ENCODE measurements at places on chromosomes 16 and 17.

DNA sequence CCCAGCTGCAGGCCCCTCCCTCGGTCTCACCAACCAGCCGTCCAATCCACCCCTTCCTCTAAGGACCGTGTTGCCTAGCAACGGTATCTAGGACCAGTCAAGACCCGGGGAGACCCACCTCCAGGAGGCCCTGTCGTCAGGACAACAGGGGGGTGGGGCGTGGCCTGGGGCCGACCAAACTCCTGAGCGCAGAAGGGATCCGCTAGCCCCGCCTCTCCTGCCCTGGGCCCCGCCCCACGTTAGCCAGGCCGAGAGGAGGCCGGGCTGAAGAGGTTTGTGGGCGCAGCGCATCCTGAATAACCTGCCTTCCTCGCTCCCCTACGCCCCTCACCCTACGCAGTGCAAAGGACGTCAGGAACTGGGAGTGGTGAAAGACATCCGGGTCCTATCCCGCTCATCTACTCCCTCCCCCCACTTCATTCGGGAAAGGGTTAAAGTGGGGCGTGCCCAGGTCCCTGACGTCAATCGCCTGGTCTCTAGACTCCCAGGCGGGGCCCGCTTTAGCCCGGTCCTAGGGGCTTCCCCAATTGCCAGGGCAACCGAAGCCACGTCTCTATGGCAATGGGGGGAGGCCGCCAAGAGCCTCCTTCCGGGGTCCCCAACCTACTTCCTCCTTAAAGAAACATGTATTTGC lies 14.7 kb downstream of the DLG4 start:
- peak; percentile 74 for DNase-seq

DNA sequence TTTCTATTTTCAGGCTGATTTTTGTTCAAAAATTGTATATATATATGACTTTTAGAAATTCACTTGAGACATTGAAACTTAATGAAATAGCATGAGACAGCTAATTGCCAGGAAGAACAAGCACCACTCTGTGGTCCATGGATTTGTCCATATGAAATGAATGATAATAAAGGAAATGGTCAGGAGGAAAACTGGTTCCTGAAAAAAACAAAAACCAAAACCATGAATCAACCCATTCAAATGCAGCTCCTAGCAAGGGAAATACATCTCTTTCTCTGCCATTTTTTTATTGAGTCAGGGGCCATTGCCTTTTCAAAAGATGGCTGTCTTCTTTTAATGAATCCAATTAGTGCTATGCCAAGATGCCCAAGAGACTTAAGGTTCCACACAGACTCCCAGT lies 230.7 kb downstream of the SLC39A11 start:
- DNase-seq = no peak

GRCh38 chr17:1643999-1644492 lies 1.5 kb downstream of the SCARF1 start:
- no peak for DNase-seq

DNA sequence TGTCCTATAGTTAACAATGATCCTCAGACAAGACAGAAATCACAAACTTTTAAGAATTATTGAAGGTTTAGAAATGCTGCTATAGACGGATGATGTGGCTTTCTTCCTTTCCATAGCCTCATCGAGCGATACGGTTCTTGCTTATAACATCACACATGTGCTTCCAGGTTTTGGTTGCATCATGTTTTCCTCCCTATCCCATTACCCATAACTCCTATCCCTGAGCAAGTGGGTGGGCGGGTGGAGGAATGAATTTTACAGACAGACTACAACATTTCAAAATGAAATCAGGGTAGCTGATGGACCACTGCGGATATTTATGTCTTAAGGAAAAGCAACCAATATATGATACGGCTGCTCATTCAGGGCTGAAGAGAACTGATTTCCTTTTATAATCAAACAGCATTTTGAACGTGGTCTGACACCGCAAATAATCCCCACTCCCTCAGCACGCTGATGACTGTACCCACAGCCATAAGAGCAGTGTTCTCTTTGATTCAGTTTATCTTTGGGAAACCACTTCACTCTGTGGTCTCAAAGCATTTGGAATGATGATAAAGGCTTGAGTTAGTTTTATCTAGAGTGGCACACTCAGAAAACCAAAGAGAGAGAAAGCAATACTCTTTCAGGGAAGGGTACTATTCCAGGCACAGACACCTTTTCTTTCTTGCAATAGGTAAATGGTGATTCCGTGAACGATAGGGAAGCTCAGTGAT lies 4.6 kb upstream of the AKTIP start:
- DNase-seq = no peak

- no peak for DNase-seq
Measured at GRCh38 chr16:51637770-51638094, 486.7 kb upstream of the SALL1 start.

DNA sequence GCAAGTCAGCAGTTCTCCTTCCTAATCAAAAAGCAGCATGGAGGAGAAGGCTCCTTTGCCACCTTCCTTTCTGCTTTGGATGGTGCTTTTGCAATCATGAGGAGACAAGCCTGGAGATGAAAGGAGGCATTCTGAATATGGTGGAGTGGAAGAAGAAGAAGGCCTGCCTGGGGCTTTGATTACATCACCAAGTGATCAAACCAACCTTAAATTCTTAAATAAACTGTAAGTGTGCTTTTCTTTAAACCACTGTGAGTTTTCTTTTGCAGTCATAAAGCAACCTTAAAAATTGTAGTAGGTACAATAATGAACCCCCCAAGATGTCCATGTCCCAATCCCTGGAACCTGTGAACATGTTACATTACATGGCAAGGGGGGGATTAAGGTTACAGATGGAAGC lies 31.7 kb upstream of the IL21R start:
- DNase-seq = no peak

- DNase-seq = no peak
Measured at GRCh38 chr17:40022961-40023541, 7.8 kb downstream of the CSF3 start.

DNA sequence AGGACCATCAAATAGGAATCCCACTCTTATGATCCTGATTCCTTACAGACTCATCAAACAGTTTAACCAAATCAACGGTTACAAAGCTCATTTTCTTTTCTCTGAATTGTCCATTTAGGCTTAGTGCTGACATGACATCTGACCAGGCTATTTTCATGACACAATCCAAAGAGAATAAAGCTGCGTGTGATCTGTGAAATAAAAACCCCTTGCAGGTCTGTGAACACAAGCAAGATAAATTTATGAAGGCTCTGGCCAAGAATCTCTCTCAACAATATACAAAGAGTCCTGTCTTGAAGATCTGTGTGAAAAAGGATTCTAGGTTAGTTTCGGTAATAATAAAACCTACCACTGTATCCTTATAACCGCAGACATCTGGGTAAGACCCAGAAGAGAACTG lies 22.0 kb downstream of the COG1 start:
- DNase-seq = no peak

- no peak for DNase-seq
Measured at GRCh38 chr17:73686126-73686525, 41.9 kb upstream of the SDK2 start.

GRCh38 chr17:62140836-62141235 lies 75.8 kb upstream of the MED13 start:
- no peak for DNase-seq

DNA sequence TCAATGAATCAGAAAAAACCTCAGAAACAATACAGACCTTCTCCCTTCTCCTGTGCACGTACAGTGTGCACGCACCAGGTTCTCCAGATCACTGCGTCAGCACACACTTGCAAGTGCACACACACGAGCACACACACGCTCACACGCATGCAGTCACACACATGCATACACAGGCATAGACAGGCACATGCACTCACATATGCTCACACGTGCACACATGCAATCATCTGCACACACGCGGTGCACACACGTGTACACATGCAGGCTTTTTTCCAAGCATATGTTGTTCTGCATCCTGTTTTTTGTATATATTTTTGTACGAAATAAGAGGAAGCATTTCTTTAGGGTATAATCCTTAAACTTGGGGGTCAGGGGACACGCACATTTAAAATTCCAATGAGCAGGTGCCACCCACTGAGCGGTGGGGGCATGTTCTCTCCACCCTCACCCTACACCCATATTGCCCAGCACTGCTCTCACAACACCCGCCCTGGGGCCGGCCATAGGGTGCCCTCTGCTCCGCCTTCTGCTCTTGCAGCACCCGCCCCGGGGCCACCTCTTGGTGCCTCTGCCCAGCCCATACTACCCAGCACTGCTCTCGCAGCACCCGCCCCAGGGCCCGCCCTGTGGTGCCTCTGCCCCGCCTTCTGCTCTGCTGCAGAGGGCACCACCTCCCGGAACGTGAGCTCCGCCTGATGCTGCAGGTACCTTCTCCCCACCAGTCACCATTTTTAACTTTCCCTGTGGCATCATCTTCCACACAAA lies 20.9 kb downstream of the KLHDC4 start:
- DNase-seq = no peak

GRCh38 chr17:32546031-32546444 lies 59.2 kb downstream of the CDK5R1 start:
- DNase-seq = no peak

GRCh38 chr17:46092991-46093390 lies 93.9 kb downstream of the STH start:
- no peak for DNase-seq

DNA sequence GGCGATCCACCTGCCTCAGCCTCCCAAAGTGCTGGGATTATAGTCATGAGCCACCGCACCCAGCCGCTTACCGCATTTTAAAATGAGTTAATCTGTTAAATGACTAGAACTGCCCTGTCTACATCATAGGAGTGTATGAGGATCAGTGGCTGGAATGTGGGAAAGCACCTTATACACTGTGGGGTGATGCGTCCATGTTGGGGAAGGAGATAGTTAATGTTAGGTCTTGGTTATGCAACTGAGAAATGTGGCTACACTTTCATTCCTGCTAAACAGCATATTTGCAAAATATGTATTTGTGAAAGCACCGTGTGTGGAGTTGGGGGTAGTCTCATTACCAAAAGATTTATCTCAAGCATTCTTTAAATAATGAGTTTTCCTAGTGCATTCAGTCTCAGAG lies 107.6 kb downstream of the SPACA3 start:
- DNase-seq = no peak

GRCh38 chr16:17817260-17817659 lies 346.5 kb upstream of the XYLT1 start:
- DNase-seq = no peak

DNA sequence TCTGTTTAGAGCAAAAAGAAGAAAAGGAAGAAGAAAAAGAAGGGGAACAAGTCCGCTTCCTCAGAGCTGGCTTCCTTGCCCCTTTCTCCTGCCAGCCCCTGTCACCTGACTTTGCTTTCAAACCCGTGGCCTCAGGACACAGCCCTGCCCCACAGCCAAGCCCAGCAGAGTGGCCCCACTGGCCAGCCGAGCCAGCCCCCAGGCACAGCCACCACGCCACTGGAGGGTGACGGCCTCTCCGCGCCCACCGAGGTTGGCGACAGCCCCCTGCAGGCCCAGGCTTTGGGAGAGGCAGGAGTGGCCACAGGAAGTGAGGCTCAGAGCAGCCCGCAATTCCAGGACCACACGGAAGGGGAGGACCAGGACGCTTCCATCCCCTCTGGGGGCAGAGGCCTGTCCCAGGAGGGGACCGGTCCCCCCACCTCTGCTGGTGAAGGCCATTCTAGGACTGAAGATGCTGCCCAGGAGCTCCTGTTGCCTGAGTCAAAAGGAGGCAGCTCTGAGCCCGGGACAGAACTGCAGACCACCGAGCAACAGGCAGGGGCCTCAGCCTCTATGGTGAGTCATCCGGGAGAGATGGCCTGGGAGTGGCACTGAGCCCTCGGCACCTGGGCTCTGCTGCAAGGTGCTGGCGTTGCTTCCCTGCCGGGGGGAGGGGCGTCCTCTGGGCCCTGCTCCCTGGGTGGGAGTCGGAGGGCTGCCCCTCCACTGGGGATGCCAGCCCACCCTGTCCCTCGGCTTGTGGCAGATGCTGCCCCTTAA lies 27.3 kb downstream of the RNF213 start:
- no peak for DNase-seq

- DNase-seq = no peak
Measured at GRCh38 chr16:21704733-21705132, 41.0 kb downstream of the OTOA start.

- no peak for DNase-seq
Measured at GRCh38 chr17:56038131-56038530, 115.1 kb upstream of the ANKFN1 start.

GRCh38 chr17:18859256-18859655 lies 1.3 kb downstream of the PRPSAP2 start:
- DNase-seq = no peak

- no peak for DNase-seq
Measured at GRCh38 chr17:8382880-8383142, 182 bp downstream of the RPL26 start.

- DNase-seq = no peak
Measured at GRCh38 chr16:35144212-35144932, 1685.0 kb downstream of the TP53TG3F start.

DNA sequence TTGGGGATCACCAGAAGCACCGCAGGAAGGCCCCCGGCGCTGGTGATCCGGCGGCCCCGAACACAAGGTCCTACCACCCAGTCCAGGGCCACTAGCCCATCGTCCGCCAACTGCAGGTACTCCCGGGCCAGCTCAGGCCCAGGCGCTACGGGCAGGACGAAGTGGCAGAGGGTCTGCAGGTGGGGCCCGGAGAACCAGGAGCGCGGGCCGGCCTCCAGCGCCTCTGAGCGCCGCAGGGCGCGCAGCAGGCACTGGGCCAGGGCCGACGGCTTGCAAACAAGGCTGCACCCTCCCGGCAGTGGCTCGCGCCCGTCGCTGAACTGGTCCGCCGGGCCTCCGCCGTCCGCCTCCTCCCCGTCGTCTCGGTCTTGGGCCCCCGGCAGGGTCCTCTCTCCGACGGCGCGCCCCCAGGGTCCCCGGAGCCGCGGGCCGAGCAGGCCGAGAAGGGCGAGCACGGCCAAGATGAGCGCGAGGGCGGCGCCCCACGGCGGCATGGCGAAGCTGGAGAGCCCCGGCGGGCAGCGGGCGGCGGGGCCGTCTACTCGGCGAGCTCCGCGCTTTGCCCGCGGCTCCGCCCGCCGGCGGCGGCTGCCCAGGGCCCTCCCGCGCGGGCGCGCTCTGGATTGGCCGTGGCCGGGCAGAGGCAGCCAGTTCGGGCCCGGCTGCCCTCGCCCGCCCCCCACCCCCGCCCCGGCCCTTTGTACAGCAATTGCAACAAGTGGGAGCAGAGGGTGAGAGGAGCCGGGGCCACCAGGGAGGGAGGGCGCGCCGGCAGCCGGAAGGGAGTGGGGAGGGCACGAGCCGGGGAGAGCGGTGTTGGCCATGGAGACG lies at the start of gene ABHD15:
Gene ABHD15, minus strand, starts transcription at position 565 of the 831 bp plus-strand sequence. Its CDS starts 71 bp downstream, at position 494.
- no peak for DNase-seq

DNA sequence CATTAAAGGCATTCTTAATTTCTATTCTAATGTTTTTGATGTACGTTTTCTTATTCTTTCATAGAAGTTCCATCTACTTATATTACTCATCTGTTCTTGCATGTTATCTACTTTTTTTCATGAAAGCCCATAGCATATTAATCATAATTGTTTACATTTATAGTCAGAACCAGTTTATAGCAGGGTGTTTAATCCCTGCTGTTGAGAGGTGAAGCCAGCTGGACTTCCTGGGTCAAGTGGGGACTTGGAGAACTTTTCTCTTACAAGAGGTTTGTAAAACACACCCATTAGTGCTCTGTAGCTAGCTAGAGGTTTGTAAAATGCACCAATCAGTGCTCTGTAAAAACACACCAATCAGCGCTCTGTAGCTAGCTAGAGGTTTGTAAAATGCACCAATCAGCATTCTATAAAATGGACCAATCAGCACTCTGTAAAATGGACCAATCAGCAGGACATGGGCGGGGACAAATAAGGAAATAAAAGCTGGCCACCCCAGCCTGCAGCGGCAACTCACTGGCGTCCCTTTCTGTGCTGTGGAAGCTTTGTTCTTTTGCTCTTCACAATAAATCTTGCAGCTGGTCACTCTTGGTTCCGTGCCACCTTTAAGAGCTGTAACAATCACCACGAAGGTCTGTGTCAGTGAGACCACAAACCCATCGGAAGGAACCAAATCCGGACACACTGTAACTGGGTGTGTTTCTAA lies 120.6 kb downstream of the TANC2 start:
- DNase-seq = no peak
